ENCODE measurements at places on chromosomes 11 and 22. TPM values are rescaled to one million over a fixed set of nuclear protein-coding genes. Genes with fewer than 3 reads are reported as not detected.

PGR gene
- total RNA-seq, result not detected

MFNG gene
- total RNA-seq, result not detected

CCDC87 gene
- total RNA-seq, result 1.2 TPM

PLET1 gene
- not detected for total RNA-seq

CTSF gene
- 11.1 TPM for total RNA-seq

KIRREL3 gene
- total RNA-seq, result 17.8 TPM

OR4D10 gene
- not detected for total RNA-seq

KCNQ1OT1 gene
- total RNA-seq, result 20.8 TPM

SYCE3 gene
- total RNA-seq, result not detected

GDPD4 gene
- not detected for total RNA-seq

PATE4 gene
- total RNA-seq, result not detected

TNNI2 gene
- 1.2 TPM for total RNA-seq

OR52H1 gene
- 0.76 TPM for total RNA-seq
